Stimulated activated CD8-positive, alpha-beta memory T cell treated with anti-CD3 and anti-CD28 coated beads, Interleukin-15, amount 100 ng/mL, for 48 hours (primary cell): ENCODE measurements at places on chromosomes 3 and 15.

- no peak for DNase-seq
Measured at GRCh38 chr3:30285188-30286006, 321.0 kb upstream of the TGFBR2 start.

GRCh38 chr3:45741742-45742460 lies 52.7 kb downstream of the SACM1L start:
- no peak for DNase-seq

DNA sequence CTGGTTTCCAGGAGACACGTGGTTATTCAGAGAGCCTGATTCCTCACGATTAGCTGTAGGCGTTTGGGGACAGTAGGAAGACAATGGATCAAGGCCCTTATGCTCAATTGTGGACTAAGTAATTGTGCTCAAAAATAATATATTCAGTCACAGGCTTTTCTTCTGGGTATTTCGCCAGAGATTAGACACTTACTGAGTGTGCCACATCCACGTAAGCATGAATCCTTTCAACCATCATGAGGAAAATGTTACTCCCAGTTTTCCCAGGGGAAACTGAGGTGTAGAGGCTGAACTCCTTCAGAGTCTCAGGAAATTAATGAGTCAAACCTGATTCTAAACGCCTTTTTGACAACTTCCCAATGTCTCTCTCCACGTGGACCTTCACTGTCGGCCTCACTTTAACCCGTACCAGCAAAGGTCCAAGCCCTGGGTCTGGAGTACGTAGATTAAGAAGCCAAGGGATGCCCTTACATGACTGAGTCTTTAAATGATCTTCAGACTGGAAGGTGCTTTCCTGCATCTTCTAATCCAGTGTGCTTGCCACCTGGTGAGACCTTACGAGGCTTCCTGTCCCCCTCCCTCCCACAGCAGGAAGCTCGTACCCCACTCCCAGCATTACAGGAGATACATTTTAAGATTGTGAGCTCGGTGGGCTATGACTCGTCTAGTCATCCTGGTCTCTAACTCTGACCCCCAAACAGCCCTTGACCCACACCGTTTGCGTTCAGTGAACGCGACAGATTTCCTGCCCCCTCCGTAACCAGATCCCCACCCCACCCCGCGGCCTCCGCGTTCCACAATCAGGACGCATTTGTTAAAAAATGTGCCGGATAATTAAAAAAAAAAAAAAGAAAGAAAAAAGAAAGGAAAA lies 1.7 kb downstream of the PKM start:
- DNase-seq = peak; percentile 15

- no peak for DNase-seq
Measured at GRCh38 chr3:64319391-64319790, 94.1 kb upstream of the PRICKLE2 start.

DNA sequence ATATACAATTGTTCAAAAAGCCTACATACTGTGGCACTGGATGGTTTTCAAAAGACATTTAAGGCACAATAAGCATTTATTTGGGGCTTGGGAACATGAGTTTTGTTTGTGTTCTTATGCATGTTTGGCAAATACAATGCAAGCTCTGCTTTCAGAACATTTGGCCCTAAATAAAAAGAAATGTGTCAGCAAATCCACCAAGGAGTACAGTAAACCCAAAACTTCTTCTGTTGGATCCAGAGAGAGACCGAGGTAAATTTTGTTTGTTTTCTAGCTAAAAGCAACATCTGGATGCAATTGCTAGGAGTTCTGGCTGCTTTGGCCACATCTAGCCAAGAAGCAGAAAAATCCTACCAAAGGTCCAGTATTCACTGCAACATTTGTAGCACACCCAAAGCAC lies 168.8 kb downstream of the DCLK3 start:
- no peak for DNase-seq

DNA sequence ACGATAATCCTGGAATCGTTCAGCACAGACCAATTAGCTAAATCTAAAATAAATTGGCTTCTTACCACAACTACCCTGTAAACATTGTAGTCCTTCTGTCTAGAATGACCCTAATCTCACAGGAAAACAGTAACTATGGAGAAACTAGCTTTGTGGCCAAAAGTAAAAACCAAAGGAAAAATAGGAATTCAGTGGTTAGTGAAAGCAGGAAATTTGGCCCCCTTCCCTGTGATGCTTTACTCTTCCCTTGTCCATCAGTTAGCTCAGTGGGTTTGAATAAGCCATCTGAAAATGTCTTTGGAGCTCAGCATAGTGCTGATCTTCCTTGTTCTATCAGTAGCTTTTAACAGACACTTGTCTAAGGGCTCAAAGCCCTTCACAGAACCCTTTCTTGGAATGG lies 1.6 kb downstream of the NMD3 start:
- DNase-seq = no peak
